ENCODE measurements at places on chromosomes 3 and 15. TPM values are rescaled to one million over a fixed set of nuclear protein-coding genes. Genes with fewer than 3 reads are reported as not detected.

- H3K4me1 ChIP-seq = no peaks in the 10 kb centered on the region
- H3K36me3 ChIP-seq = no peaks in the 10 kb centered on the region
- no peaks in the 10 kb centered on the region for H3K27me3 ChIP-seq
Observed at GRCh38 chr3:177287231-177287630, 89.9 kb upstream of the TBL1XR1 start.

DNA sequence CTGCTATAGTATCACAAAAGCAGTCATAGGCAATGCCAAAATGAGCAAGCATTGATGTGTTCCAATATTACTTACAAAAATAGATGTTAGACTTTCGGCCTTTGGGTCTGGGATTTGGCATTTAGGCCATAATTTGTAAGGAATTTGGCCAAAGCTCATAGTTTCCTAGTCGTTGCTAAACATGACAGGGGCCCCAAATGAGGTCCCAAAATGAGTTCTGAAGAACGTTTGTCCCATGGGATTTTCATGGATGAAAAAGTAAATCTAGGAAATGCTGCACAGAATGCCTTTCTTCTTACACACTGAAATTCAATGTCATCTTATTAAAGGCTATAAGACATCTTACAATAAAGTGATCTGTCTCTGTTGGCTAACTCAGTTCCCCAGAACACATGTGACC, 456.0 kb downstream of the CNTN4 start:
- no peak for DNase-seq
- H3K27ac ChIP-seq = no peak overlapping the region
- no peaks in the 10 kb centered on the region for H3K36me3 ChIP-seq
- no peaks in the 10 kb centered on the region for H3K27me3 ChIP-seq
- no peaks in the 10 kb centered on the region for H3K4me1 ChIP-seq

Gene THSD4
- total RNA-seq = 36.3 TPM

Gene CHRD
- total RNA-seq = 16.8 TPM

GRCh38 chr3:171878461-171879225, 35.5 kb downstream of the TMEM212 start:
- H3K36me3 ChIP-seq = no peaks in the 10 kb centered on the region
- H3K27me3 ChIP-seq = no peaks in the 10 kb centered on the region
- no peak for DNase-seq
- H3K4me1 ChIP-seq = no peaks in the 10 kb centered on the region
- H3K4me3 ChIP-seq = no peak overlapping the region

DNA sequence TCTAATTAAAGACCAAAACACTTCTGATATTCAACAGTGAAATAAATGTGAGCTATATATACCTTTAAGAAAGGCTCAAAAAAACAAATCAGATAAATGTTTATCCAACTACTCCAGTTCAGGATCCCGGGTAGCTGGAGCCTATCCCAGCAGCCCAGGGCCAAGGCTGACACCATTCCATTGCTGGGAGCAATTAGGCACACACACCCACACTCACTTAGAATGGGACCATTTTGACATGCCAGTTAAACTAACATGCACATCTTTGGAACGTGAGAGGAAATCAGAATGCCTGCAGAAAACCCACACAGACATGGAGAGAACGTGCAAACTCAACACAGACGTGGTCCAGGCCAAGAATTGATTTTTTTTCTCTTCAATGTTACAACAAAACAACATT, 30.0 kb upstream of the PLSCR4 start:
- no peaks in the 10 kb centered on the region for H3K4me1 ChIP-seq
- H3K27ac ChIP-seq = no peak overlapping the region
- H3K4me3 ChIP-seq = no peak overlapping the region

- H3K27ac ChIP-seq = no peak overlapping the region
- no peak overlapping the region for H3K4me3 ChIP-seq
- no peaks in the 10 kb centered on the region for H3K4me1 ChIP-seq
- H3K36me3 ChIP-seq = no peaks in the 10 kb centered on the region
- no peaks in the 10 kb centered on the region for H3K27me3 ChIP-seq
Observed at GRCh38 chr3:46089237-46090011, 62.1 kb upstream of the XCR1 start.

GRCh38 chr3:41583014-41583413, 378.9 kb downstream of the ULK4 start:
- no peaks in the 10 kb centered on the region for H3K27me3 ChIP-seq
- DNase-seq = no peak
- H3K4me1 ChIP-seq = no peaks in the 10 kb centered on the region

Gene GPR27
- total RNA-seq = 17.9 TPM

- no peak for DNase-seq
- H3K4me1 ChIP-seq = peaks cover 4% of the 10 kb centered on the region
- H3K27me3 ChIP-seq = no peaks in the 10 kb centered on the region
- no peak overlapping the region for H3K27ac ChIP-seq
- peaks cover 3% of the 10 kb centered on the region for H3K36me3 ChIP-seq
Observed at GRCh38 chr3:47113669-47114365, 50.1 kb downstream of the SETD2 start.

DNA sequence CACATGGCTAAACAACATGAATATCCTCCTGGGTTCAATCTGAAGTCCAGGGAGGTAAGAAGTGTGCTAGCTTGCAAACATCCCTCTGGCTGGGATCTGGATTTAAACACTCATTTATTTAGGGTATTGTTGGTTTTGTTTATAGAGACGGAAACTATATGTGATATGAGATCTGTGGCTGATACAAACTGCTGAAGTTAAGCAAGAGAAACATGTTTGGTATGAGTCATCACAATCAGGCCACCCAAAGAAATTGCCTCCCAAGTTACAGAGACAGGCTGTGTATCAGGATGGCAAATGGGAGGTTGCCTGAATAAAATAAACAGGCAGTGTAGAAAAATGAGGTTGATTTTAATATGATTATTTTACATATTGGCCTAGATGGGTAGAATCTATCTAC, 562.1 kb downstream of the IGSF11 start:
- no peaks in the 10 kb centered on the region for H3K4me1 ChIP-seq
- H3K27ac ChIP-seq = no peak overlapping the region
- DNase-seq = no peak
- H3K36me3 ChIP-seq = no peaks in the 10 kb centered on the region

Gene LHFPL4
- 0.25 TPM for total RNA-seq

Gene CYP19A1
- total RNA-seq = 0.50 TPM

- H3K4me3 ChIP-seq = no peak overlapping the region
- no peaks in the 10 kb centered on the region for H3K4me1 ChIP-seq
- H3K36me3 ChIP-seq = no peaks in the 10 kb centered on the region
- H3K27ac ChIP-seq = no peak overlapping the region
Observed at GRCh38 chr3:158395421-158395820, 175.6 kb upstream of the MLF1 start.

Gene AAGAB
- 44.0 TPM for total RNA-seq

Gene ANKUB1
- total RNA-seq = not detected

DNA sequence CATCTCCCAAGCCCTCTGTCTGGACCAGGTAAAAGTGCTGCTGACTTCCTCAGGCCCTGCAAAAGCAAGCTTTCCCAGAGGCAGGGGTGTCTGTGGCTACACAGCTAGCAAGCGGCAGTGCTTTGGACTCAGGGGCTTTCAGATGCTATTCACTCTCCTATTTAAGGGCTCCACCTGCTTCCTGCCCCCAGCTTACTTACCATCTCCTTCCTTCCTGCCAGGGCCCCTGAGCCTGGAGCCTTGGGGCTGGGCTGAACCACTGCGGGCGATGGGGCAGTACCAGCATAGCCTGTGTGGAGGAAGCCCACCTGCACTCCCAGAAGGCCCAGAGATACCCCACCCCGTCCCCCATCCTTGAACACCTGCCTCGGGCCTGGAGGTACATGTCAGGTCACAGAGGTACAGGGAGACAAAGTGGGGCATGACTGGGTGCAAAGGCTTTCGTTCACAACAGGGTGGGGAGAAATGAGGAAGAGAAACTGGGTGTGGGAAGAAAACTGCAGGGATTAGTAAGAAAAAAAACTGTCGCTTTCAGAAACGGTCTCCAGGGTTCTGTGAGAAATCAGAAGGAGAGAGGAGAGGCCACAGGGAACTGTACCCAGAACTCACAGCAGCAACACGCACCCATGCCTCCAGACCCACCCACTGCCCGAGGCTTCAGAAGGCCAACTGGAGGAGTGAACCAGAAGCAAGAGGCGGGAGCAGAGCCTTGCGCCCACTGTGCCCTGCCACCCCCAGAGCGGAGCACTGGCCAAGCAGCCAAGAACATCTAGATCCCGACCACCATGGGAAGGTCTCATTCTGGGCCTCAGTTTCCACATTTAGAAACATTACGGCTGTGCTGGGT, 49.5 kb downstream of the CCDC12 start:
- no peaks in the 10 kb centered on the region for H3K27me3 ChIP-seq
- no peak overlapping the region for H3K4me3 ChIP-seq
- peaks cover 41% of the 10 kb centered on the region for H3K4me1 ChIP-seq
- peak overlapping the region; percentile 61 for H3K27ac ChIP-seq
- DNase-seq = no peak

DNA sequence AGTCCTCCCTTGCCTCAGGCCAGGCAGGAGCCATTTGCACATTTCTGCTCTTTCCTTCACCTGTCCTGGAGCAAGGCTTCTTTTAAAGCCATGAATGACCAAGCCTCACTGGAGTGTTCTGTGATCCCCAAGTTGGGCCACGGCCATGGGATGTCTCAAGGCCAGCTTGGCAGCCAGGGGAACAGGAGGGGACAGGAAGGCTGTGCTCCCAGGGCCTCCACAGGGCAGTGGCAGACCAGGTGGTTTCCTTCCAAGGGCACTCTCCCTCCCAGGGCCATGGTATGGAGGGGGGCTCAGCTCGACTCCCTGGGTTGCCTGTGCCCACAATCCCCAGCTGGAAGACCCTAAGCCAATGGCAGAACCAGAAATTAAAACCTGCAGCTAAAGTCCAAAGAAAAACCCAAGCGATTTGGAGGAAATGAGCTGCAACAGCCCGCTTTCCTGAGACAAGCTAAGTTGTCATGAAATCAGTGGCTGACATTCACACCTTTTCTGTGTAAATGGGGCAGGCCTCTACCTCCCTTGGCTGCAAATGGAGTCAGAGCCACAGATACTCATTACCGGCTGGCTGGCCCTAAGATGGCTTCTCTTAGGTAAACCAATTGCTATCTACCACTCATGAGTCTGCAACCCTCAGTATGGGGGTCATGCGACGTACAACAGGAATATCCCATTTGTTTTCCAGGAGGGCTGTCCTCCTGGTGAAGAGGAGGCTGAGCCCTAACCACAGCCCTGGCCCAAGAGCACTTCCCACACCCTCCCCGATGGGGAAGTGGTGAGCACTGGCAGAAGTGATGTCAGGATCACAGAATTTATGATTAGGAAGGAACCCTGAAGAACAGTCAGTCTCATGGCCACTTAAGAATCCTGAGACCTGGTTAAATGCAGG, 83.3 kb downstream of the SNRK start:
- no peak for DNase-seq
- H3K27ac ChIP-seq = no peak overlapping the region
- no peaks in the 10 kb centered on the region for H3K27me3 ChIP-seq
- H3K4me1 ChIP-seq = peaks cover 2% of the 10 kb centered on the region
- no peak overlapping the region for H3K4me3 ChIP-seq
- no peaks in the 10 kb centered on the region for H3K36me3 ChIP-seq

Gene ZNF770
- 52.9 TPM for total RNA-seq

Gene TGM4
- total RNA-seq = not detected

Gene NUTM1
- total RNA-seq = not detected

DNA sequence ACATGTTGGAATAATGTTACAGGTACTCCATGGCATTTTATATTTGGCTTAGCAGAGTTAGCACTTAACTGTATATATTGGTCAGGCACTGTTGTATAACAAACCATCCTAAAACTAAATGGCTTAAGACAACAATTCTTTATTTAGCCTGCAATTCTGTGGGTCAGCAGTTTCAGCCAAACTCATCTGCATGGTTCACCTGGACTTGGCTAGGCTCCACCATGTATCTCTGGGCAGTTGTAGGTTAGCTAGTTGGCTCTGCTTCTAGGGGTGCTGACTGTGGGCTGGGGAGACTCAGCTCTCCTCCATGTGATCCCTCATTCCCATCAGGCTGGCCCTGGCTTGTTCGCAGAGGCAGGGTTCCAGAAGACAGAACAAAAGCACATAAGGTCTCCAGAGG, 34.4 kb downstream of the RARB start:
- no peaks in the 10 kb centered on the region for H3K36me3 ChIP-seq
- H3K4me1 ChIP-seq = peaks cover 7% of the 10 kb centered on the region
- DNase-seq = no peak
- H3K4me3 ChIP-seq = no peak overlapping the region
- H3K27ac ChIP-seq = no peak overlapping the region

Gene GRIP2
- total RNA-seq = 3.0 TPM

DNA sequence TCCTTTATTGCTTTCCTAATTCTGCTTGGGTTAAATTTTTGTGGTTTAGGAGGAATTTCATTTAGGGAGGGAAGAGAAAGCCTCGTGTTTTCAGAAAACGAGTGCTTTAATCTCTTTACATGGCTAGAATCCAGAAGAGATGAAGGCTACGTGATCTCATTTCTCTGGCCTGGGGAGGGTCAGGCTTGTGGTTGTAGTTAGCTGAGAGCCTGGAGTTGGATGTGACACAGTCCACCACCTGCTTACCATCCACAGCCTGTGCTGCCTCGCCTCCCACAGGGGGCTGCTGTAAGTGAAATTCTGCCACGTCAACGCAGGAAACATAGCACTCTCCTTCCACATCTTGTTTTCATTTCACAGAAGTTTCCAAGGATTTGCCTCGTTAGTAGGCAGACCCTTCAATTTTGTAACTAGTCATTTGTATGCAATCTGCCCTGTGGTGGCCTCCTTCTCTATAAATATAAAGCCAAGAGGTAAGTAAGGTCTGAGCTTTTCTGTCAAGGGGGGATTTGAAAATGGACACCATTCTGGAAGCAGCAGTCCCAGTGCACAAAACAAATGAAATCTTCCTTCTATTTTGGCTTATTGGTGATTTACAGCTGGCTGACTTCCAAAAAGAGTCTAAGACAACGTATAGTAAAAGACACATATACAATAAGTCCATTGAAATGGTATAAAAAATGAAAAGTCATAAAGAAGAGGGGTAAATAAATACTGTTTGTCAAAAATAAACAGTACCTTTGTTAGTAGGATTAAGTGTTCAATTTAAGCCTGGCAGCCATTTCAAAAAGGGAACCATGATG, 3.4 kb downstream of the GXYLT2 start:
- peak overlapping the region; percentile 10 for H3K27ac ChIP-seq
- no peak overlapping the region for H3K4me3 ChIP-seq
- no peaks in the 10 kb centered on the region for H3K36me3 ChIP-seq
- peak; percentile 89 for DNase-seq
- H3K4me1 ChIP-seq = peaks cover 12% of the 10 kb centered on the region

DNA sequence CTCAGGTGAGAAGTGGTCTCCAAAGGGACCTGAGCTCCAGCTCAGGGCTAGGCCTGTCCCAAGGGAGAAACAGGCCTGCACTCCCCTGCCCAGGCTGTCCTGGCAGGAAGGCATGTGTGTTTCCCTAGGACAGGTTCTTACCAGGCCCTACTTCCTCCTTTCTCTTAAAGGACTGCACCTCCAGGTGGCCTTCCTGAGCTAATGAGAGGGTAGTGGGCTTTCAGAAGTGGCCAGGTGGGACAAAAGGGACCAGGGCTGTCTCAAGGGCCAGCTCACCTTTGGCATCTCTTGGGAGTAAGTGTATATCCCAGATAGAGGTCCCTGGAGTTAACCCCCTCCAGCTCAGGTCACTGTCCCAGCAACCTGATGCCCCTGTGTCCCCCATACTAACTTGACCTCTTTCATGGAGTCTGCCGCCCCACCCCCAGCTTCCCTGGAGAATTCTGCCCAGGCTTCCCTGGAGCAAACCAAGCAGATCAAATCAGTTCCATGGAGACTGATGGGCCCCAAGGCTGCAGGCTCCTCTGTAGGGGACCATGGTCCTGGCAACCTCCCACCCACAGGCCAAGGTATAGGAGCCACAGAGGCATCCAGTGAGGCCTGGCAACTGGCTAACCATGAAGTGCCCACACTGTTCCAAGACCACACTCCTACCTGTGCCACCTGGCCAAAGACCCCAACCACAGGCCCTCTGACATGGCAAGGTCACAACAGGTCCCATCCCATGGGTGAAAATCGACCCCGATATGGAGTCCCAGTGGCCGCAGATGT, 67.6 kb downstream of the ZNF445 start:
- no peak for DNase-seq
- H3K36me3 ChIP-seq = no peaks in the 10 kb centered on the region
- H3K4me3 ChIP-seq = no peak overlapping the region
- H3K27ac ChIP-seq = no peak overlapping the region

Measured in kidney (tissue), 22 donors.